ENCODE measurements at places on chromosomes 4 and X.

GRCh38 chr4:40682290-40683101 lies 52.8 kb upstream of the RBM47 start:
- no peak for DNase-seq

GRCh38 chr4:2066571-2067445 lies 7.7 kb downstream of the NAT8L start:
- no peak for DNase-seq

GRCh38 chrX:42967681-42968300 lies 189.8 kb upstream of the PPP1R2C start:
- DNase-seq, result no peak

DNA sequence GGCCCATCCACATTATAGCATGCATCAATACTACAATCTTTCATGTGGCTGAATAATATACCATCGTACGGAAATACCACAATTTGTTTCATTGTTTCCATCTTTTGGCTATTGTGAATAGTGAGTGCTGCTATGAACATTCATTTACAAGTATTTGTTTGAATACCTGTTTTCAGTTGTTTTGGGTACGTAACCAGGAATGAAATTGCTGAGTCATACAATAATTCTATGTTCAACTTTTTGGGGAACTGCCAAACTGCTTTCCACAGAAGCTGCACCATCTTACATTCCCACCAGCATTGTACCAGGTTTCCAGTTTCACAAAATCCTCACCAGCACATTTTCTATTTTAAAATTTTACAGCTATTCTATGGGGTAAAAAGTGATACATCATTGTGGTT lies 28.5 kb upstream of the MANBA start:
- DNase-seq, result no peak

DNA sequence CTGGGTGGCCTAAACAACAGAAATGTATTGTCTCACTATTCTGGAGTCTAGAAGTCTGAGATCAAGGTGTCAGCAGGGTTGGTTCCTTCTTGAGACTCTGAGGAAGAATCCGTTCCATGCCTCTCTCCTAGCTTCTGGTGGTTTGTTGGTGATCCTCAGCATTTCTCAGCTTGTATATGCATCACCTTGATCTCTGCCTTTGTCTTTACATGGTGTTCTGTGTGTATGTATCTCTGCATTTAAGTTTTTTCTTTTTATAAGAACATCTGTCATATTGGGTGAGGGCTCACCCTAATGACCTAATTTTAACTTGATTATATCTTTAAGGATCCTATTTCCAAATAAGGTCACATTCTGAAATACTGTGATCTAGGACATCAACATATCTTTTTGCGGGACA lies 50.6 kb upstream of the CD40LG start:
- DNase-seq, result no peak

DNA sequence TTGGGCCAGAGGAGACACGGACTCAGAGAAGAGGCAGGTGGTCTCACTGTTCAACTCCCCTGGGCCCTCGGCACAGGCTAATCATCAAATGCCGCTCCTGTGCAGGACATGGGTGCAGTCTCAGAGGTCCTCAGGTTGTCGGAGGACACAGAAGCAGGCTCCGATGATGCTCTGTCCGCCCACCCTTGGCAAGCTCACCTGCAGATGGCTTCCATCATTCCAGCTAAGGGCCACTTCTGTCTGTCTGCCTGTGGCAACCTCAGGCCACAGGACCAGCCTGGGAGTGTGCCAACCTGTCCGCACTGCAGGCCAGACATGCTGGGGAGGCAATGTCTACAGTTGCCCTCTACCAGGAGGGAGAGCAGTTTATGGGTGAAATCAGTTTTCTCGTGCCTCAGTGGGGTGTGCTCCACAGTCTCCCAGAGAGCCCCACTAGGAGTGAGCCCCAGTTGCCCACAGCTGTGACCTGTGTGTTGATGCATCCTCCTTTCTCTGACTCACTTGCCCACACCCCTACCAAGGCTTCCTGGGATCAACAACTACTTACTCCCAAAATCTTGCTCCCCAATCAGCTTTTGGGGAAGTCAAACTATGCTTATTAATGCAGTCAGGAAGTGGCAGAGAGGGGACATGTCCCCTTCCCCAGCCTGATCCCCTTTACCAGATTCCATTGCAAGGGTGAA lies 55.9 kb downstream of the HTRA3 start:
- DNase-seq, result no peak

DNA sequence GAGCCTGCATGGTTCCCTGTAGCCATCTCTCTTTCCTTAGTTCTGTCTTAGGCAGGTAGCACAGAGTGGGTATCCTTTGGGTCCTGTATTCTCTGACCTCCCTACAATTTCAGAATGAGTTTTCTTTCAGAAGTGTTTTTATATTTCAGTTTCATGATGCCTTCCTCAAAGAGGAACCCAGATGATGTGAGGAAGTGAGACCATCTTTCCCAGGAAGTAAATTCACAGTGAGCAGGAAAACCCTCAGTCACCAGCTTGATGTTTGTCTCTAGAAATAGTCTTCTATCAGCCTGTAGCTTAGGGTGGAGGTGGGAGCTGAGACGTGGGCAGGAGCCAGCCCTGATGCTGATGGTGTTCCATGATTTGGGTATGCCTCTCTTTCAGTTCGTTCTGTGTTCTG lies 16.9 kb downstream of the PLAC1 start:
- DNase-seq, result no peak

DNA sequence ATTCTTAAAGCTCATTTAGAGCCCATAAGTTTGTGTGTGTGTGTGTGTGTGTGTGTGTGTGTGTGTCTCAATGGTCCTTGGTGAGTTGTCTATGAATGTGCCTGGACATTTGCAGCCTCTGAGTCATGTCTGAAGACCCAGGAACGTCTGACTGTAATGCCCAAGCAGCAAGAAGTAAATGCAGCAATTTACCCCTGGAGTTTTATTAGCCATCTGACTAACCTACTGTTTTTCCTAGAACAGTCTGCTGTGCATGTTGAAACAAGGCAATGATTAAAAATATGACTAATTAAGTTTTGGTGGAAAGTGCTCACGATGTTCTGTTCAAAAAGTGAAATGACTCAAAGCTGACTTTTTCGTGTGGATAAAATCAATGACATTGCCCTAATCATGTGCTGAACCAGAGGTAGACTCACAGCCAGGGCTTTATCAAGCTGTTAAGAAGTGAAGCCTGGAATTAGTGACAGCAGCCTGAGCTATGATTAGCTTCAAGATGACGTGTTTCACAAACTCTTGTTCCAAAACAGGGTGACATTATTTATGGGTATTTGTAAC lies 201.6 kb downstream of the CPE start:
- no peak for DNase-seq

GRCh38 chrX:121863976-121864375 lies 816.6 kb downstream of the GLUD2 start:
- no peak for DNase-seq

Measured in frontal cortex (tissue), 4 donors.